Stimulated activated memory B cell treated with anti-CD40 and anti-IgM and Interleukin-4, amounts not matched to agents 10 μg/mL and 1 μg/mL and 100 μg/mL, for 72 hours (primary cell): ENCODE measurements at places on chromosomes 1 and 21.

DNA sequence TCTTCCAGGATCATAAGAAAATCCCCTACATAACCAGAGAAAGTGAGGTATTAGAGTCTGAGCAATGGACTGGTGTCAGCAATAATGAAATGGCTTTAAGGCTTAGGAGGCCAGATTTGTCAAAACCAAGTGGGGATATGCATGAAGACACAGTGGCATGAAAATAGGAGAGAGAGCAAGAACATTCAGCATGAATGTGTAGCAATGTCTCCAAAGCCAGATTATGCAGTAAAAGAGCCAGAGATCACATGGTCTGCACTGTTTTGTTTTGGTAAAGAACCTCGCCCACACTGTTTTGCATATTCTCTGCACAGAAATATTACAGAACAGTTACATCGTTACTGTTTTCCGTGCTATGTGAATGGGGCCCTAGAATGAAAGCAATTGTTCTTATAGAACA, 589.4 kb downstream of the PLPP3 start:
- no peak for ATAC-seq

- ATAC-seq, result no peak
These were observed 583 bp upstream of the CACHD1 start for GRCh38 chr1:64469116-64469976.

DNA sequence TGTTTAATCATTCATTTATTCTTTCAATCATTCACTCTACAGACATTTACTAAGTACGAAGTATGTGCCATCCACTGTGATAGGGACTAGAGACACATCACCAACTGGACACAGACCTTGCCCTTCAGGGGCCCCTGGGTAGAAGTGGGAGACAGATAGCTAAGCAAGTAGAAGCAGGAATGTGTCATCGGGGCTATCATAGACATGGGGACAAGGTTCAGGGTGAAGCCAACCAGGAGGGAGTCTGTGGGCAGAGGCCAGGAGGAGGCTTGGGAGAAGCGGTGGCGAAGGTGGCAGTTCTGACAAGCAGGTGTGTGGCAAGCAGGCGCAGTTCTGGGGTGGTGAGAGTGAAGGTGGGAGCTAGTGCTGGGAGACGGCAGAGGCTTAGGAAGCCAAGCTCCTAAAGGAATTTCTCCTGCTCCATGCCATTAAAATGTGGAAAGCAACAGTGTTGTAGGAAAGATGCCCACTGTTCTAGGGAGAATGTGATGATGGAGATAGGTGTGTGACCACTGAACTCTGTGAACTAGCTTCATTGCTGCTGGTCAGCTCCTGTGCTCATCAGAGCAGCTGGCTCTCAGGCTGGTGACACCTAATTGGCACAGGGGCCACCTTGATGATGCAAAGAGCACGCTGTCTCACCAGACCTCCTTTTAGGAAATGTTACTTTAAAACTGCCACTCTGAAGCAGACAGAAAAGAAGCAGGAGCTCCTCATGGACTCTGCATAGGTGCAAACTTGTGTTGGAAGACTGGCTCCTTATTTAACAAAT, 79.7 kb upstream of the LPGAT1 start:
- ATAC-seq, result no peak

GRCh38 chr1:107135463-107135862, 5.4 kb upstream of the NTNG1 start:
- ATAC-seq, result no peak

GRCh38 chr21:33063375-33063883, 6.5 kb upstream of the OLIG1 start:
- ATAC-seq, result no peak

DNA sequence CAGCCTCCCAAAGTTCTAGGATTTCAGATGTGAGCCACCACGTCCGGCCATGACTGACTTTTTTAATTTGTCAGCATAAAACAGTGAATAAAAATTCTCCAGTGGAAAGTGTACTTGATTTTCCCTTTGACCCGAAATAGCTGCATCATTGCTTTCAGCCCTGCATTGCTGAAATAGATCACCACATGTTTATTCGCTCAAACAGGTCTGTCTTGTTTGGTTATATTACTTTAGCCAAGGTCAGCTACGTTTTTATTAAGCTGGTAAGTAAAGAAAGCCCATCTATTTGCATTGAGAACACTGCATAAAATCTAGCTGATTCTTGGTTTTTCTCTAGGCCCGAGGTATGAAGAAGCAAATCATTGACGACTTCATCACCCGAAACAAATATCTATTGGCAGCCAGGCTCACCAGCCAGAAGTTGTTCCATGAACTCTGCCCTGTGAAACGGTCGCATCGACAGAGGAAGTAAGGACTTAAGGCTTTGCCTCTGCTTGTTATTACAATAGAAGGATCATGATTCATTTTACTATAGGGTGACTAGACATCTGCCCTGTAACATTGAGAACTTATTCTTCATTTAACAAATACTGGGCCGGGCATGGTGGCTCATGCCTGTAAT, 25.6 kb downstream of the AGMAT start:
- no peak for ATAC-seq

- ATAC-seq, result no peak
These were observed 31.7 kb downstream of the LAMB3 start for GRCh38 chr1:209620487-209620884.

DNA sequence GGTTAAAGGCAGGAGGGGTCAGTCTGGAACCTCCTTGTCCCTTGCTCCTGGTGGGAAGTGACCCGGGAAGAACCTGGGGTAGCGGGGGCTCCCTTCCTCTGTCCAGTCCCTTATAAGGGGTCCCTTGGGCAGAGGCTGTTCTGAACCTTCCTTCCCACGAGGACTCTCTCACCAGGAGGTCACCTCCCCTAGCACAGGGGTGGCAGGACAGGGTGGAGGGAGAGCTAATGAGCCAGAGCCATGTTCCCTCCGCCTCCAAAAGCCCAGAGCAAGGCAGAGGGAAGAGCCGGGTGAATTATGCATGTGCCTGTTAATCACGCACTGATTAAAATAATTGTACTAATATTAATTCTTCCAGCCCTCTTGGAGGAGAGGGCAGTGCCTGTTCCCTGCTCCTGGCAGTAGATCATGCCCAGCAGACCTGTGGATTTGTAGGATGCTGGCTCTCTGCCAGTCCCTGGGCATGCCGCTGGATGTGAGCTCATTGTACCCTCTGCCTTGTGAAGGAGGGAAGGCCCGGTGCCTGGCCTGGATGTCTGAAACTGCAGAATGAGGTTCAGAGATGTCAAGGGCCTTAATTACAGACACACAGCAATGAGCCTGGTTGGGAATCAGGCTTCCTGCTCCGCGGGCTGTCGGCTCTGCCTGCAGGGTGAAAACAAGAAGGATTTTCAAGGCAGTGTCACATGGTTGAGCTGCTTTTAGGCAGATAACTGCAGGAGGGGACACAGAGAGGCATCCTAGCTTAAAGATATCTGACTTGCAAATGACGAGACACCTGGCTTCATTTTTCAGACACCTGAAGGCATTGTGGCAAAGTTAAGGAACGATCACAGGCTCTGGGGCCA, 68.2 kb downstream of the IGSF21 start:
- no peak for ATAC-seq

DNA sequence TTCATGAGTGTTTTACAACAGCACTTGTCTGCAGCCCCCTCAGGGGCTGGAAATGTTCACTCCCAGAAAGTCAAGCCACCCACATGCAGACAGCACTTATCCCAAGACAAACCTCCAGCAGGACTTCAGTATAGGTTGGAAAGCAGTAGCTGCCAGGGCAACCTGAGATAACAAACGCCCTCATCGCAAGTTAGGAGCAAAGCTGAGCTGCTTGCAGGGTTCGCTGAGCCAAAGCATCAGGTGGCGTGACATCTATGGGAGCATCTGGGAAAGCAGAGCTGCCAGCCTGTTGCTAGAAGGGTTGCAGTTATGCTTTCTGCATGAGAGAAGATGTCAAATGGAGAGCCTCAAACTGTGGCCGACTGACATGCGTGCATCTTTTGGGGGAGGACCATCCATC, 4.2 kb upstream of the STXBP3 start:
- no peak for ATAC-seq
